Activated naive CD8-positive, alpha-beta T cell treated with anti-CD3 and anti-CD28 coated beads, Interleukin-2, amount 10 ng/mL, durations not matched to agents 7 days and 5 days (primary cell): ENCODE measurements at places on chromosomes 2 and 18. TPM values are rescaled to one million over a fixed set of nuclear protein-coding genes. Genes with fewer than 3 reads are reported as not detected.

- peaks cover 4% of the 10 kb centered on the region for H3K4me1 ChIP-seq
- no peak for DNase-seq
- no peak overlapping the region for H3K27ac ChIP-seq
- H3K27me3 ChIP-seq: peaks cover 3% of the 10 kb centered on the region
- no peaks in the 10 kb centered on the region for H3K36me3 ChIP-seq
Observed at GRCh38 chr2:42844901-42845821, 52.8 kb upstream of the HAAO start.

- H3K4me1 ChIP-seq: peaks cover 5% of the 10 kb centered on the region
- H3K27me3 ChIP-seq: peaks cover 4% of the 10 kb centered on the region
- no peak for DNase-seq
- no peak overlapping the region for H3K4me3 ChIP-seq
- H3K36me3 ChIP-seq: no peaks in the 10 kb centered on the region
- no peak overlapping the region for H3K27ac ChIP-seq
Observed at GRCh38 chr18:51229328-51229727, 31.8 kb upstream of the MEX3C start.

POTEC gene
- total RNA-seq: not detected

DNA sequence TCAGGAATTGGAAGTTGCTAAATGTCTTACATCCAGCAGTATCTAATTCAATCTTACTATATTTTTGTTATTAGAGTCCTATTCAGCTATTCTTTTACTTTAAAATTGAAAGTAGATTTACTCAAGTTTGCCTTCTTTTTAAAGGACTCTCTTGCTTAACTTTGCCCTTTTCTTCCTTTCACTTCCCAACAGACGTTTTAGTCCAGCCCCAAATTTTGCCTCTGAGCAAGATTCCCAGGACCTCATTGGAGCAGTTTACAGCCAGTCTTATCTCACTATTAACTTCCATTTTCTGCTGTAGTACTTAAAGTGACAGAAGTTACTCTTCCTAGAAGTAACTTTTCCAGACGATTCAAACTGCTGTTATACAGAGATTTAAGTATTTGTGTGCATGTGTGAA lies 1.7 kb upstream of the PRKD3 start:
- DNase-seq: no peak
- H3K27me3 ChIP-seq: peaks cover 42% of the 10 kb centered on the region
- no peak overlapping the region for H3K27ac ChIP-seq

KCTD1 gene
- 4.0 TPM for total RNA-seq

GRCh38 chr18:48126240-48126639 lies 195.8 kb upstream of the SMAD2 start:
- no peaks in the 10 kb centered on the region for H3K36me3 ChIP-seq
- no peak overlapping the region for H3K27ac ChIP-seq
- H3K4me1 ChIP-seq: no peaks in the 10 kb centered on the region
- peaks cover 7% of the 10 kb centered on the region for H3K27me3 ChIP-seq
- DNase-seq: no peak

DNA sequence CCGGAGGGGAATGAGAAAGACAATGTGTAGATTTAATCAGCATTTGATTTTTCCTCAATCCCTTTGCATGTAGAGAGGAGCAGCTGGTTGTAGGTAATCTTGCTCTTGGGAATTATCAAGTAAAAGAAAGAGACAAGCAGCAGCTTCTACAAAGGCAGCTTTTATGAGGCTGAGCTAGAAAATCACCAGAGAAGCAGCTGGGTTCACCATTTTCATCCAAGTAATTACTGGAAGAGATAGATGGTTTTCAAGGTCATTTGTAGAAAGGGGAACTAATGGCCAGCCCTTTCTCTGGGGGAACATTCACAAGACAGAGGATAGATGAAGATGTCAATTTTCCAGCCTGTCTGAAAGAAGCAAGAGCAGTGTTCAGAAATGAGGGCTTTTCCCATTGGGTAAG lies 113.0 kb downstream of the RND3 start:
- no peak overlapping the region for H3K27ac ChIP-seq
- H3K36me3 ChIP-seq: no peaks in the 10 kb centered on the region
- H3K4me3 ChIP-seq: no peak overlapping the region
- H3K4me1 ChIP-seq: no peaks in the 10 kb centered on the region

GRCh38 chr18:58547864-58548263 lies 81.0 kb downstream of the ALPK2 start:
- H3K4me3 ChIP-seq: no peak overlapping the region
- H3K4me1 ChIP-seq: peaks cover 9% of the 10 kb centered on the region
- H3K27me3 ChIP-seq: peaks cover 2% of the 10 kb centered on the region
- H3K27ac ChIP-seq: no peak overlapping the region
